Endodermal cell (in vitro differentiated cells): ENCODE measurements at places on chromosomes 16 and 17. TPM values are rescaled to one million over a fixed set of nuclear protein-coding genes. Genes with fewer than 3 reads are reported as not detected.

Gene NEUROD2
- not detected in 3 replicates for total RNA-seq

Gene OR1F1
- 0.25 and 0.29 TPM in 2 replicates for total RNA-seq

Gene TBX4
- total RNA-seq: not detected in 2 replicates

Gene ATP2C2
- 1.6 to 2.5 TPM (median 2.0 TPM) in 3 replicates for total RNA-seq

GRCh38 chr16:68917541-68917940 lies 74.2 kb downstream of the TANGO6 start:
- DNase-seq: no peak

- peak; percentile 74 for DNase-seq
Measured at GRCh38 chr17:58136669-58137279, 11.4 kb upstream of the OR4D1 start.

DNA sequence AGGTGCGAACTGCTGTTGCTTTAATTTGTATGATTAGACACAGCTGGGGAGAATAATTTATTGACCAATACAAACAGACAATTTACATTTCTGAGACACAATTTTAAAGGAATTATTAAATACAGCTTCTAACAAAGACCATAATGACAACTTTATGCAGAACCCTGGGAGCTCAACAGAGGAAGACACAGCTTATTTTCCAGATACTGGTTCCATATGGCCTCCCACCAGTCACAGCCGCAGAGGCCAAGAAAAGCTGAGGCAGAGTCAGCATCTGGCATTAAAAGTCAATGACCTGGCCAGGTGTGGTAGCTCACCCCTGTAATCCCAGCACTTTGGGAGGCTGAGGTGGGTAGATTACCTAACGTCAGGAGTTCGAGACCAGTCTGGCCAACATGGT lies 66.1 kb upstream of the BCAR1 start:
- no peak for DNase-seq

DNA sequence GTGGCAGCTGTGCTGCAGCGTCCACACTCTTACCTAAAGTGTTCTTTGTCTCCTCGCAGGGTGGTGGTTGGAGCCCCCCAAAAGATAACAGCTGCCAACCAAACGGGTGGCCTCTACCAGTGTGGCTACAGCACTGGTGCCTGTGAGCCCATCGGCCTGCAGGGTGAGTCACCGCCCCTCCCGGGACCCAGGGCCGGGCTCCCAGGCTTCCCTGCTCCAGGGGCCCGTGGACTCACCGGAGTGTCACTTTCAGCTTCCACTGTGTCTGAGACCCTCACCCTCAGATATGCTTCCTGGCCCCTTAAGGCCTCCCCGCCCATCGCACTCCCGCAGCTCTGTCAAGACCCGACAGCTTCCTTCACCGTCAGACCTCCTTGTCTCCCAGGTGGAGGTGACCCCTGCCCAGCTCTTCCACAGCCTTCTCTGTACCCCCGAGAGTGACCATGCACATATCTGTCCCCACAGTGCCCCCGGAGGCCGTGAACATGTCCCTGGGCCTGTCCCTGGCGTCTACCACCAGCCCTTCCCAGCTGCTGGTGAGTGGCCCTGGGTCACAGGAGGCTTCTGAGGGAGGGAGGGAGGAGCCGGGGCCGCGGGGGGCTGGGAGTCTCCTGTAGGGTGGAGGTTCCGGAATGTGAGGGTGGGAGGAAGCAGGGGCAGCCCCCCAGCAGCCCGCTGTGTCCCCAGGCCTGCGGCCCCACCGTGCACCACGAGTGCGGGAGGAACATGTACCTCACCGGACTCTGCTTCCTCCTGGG lies 1.8 kb downstream of the ITGAX start:
- peak; percentile 77 for DNase-seq

Gene CSF3
- not detected in 3 replicates for total RNA-seq

DNA sequence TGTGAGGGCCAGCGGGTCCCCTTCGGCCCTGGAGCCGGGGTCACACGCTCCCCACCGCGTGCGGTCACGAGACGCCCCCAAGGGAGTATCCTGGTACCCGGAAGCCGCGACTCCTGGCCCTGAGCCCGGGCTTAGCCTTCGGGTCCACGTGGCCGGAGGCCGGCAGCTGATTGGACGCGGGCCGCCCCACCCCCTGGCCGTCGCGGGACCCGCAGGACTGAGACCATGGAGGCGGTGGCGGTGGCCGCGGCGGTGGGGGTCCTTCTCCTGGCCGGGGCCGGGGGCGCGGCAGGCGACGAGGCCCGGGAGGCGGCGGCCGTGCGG lies at the start of gene NAGLU:
TSS of gene NAGLU (plus strand) at position 194 of the 324 bp plus-strand sequence. CDS start at position 226, 32 bp downstream.
- DNase-seq: peak; percentile 97

GRCh38 chr16:87860553-87861299 lies 8.6 kb downstream of the SLC7A5 start:
- no peak for DNase-seq

DNA sequence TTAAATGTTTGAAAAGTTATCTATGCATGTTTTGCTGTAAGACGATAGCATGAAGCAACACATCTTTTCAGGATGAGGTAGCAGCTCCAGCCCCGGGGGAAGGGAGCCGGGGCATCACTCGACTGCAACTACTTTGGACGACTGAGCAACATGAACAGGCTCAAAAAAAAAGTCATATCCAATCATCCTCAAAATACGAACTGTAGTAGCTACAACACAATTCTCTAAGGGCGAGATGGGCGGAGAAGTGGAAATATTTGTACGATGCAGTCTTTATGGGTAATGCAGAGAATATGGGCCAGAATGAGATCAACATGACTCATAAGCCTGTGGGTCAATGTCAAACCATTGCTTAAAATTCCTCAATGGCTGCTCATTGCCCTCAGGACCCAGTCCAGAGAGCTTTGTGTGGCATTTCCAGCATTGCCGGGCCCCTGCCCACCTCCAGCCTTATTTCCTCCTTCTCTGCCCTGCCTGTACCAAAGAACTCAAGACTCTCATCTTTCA lies 17.7 kb upstream of the SMURF2 start:
- peak; percentile 42 for DNase-seq

Gene PDXDC1
- 149 and 163 TPM in 2 replicates for total RNA-seq

Gene APOBR
- total RNA-seq: not detected in 2 replicates

DNA sequence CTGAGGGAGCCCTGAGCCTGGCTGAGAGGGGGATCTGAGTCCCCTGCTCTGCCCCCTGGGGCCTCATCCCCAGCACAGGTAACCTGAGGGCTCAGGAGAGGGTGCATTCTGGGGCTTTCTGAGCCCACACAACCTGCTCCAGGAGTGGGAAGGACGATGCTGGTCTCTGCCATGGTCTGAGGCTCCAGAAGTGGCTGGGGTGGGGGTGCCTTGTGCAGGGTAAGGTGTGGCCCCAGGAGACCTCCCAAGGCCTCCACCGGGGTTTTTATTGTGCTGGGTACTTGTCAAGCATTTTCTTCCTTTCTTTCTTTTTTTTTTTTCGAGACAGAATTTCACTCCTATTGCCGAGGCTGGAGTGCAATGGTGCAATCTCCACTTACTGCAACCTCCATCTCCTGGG lies 300 bp downstream of the CTRB1 start:
- no peak for DNase-seq

- DNase-seq: no peak
Measured at GRCh38 chr16:47392081-47392480, 68.8 kb downstream of the ITFG1 start.

GRCh38 chr16:16917191-16917785 lies 538.3 kb downstream of the NPIPA7 start:
- DNase-seq: no peak

DNA sequence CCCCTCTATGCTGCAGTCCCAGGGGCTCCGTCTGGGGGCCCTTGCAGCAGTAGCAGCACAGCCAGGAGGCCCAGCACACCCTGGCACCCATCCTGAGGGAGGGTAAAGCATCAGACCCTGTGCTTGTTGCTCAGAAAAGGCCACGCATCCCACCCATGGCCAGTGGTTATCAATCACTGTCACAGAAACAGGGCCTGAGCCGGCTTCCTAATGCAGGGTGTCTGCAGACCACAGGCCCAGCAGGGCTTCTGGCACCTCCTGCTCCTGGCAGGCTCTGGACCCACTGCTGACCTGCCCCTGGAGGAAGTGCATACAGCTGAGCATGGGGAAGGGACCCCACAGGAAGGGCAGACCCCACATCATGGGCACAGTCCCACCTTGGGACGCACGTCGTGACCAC lies 26.9 kb upstream of the CDH15 start:
- no peak for DNase-seq

DNA sequence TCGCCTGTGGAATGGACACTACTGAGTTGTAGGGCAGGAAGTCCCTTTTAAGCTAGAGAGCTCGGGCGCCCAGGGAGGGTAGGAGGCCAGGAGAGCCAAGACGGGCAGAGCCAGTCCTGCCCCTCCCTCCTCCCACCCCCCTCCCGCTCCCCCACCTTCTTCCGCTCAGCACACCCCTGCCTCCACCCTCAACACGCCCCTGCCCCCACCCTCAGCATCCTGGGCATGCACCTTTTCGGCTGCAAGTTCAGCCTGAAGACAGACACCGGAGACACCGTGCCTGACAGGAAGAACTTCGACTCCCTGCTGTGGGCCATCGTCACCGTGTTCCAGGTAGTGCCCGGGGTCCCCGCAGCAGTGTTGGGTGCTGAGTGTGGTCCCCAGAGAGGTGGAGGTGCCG lies 18.3 kb downstream of the TPSG1 start:
- DNase-seq: no peak

- no peak for DNase-seq
Measured at GRCh38 chr17:40828454-40829044, 6.1 kb upstream of the KRT10 start.

Gene HLF
- not detected in 2 replicates for total RNA-seq

DNA sequence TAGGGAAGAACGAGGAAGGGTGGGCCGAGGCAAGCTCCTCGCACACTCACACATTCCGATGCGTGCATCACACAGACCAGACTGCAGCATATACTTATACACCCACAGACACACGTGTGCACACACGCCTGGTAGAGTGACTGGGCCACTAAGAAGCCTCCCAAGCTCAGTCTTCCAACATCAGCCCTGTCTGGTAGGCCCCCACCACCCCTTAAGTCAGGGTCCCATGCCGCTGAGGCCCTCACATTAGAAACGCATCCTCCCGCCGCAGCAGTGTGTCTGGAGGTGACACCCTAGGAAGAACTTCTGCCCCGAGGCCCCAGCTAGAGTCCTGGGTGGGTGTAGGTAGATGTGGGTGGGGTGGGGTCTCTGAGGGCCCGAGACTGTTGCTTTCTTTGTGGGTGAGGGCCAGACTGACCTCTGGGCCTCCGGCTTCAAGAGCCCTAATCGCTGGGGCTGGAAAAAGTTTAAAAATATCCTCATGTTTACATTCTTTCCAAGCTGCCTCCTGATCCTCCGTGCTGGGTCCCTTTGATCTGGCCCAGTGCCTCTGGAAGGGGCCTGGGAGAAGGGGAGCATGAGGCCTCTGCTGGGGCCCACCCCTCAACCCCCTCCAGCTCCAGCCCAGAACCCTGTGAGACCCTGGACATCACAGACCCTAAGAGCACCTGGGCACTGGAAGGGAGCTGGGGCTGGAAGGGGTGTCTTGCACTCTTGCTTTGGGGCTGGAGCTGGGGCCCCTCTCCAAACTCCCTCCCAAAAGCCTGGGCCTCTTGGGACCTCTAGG lies 13.6 kb downstream of the CDH16 start:
- no peak for DNase-seq

Gene SRCAP
- total RNA-seq: 63.8 and 66.9 TPM in 2 replicates

- DNase-seq: no peak
Measured at GRCh38 chr16:63613701-63614100, 1508.2 kb downstream of the CDH11 start.

DNA sequence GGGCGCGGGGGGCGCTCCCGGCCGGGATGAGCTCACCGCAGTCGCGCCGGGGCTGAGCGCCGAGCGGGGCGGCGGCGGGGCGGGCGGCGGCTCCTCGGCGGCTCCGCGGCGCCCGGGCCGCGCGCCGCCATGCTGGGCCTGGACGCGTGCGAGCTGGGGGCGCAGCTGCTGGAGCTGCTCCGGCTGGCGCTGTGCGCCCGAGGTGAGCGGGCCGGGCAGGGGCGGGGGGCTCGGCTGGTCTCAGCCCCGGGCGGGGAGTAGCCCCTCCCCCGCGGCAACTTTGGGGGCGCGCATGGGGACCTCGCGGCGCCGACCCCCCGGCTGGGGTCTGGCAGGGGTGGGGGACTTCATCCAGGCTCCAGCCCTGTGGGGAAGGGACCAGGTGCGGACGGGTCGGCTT lies at the start of gene ARHGDIG:
TSS of gene ARHGDIG (plus strand) at position 40 of the 400 bp plus-strand sequence. CDS start at position 130, 90 bp downstream.
- peak; percentile 71 for DNase-seq

Gene CLEC18B
- 0.32 TPM in 1 of 2 replicates, not detected in the other for total RNA-seq

GRCh38 chr17:49180998-49181635 lies 29.3 kb downstream of the GNGT2 start:
- DNase-seq: no peak

DNA sequence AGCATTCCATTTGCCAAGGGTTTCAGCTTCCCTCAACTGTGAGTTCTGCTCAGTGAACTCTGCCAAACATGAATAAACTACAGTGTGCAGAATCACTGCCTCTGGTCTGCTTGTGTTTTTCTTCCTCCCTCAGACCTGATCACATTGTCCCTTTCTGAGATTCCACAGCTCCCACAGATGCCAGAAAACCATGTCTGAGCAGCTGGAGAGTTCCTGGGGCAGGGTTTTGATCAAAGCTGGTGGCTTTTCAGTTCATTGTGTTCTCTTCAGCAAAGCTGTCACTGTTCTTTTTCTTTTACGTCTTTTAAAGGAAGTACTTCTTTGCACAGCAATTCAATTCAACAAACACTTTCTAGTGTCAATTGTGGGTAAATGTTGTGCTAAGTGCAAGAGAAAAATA lies 555.8 kb downstream of the RBFOX1 start:
- no peak for DNase-seq

Gene ZNF75A
- total RNA-seq: 35.8 and 44.0 TPM in 2 replicates

- DNase-seq: no peak
Measured at GRCh38 chr17:8190506-8190905, 526 bp upstream of the BORCS6 start.

- no peak for DNase-seq
Measured at GRCh38 chr16:14523632-14524031, 106.4 kb downstream of the PARN start.

GRCh38 chr16:68146585-68146984 lies 61.4 kb downstream of the NFATC3 start:
- DNase-seq: no peak

GRCh38 chr17:78014646-78015045 lies 56.1 kb downstream of the TNRC6C start:
- DNase-seq: peak; percentile 29

Gene SGSH
- total RNA-seq: 38.6 and 42.5 TPM in 2 replicates

DNA sequence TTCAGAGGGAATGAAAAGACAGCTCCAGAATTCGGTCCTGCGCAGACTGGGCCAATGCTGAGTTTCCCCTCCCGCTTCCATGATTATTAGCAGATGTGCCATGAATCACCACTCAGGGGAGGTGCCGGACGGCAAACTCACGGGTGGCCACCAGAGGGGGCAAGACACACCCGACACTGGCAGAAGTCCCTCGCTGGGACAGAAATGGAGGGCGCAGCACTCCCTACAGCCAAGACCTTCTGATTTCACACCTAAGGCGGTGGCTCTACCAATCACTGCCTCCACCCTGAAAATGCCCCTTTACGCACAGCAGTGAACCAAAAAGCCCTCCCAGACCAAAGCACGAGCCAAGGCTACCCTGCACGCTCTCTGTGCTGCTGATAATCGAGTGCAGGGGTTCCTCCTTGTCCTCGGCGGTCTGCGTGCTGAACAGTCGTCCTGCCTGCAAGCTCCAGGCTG lies 26.8 kb downstream of the TRAP1 start:
- peak; percentile 97 for DNase-seq

Gene MMP2
- total RNA-seq: 52.7 to 67.8 TPM (median 65.0 TPM) in 3 replicates
